ENCODE measurements at places on chromosomes 16 and 17.
A peak's percentile ranks its signal among the peaks of the same experiment; 100 is the strongest.

- DNase-seq: no peak
Observed at GRCh38 chr17:28466521-28467048, 6.9 kb upstream of the SLC13A2 start.

- DNase-seq: no peak
Observed at GRCh38 chr16:88437367-88437964, 15.6 kb upstream of the ZFPM1 start.

- no peak for DNase-seq
Observed at GRCh38 chr17:38732376-38733281, 2.5 kb downstream of the CISD3 start.

- DNase-seq: peak; percentile 75
Observed at GRCh38 chr17:46056800-46057304, 57.8 kb downstream of the STH start.

- DNase-seq: no peak
Observed at GRCh38 chr17:13418891-13419290, 182.8 kb downstream of the HS3ST3A1 start.

Data from AG10803 (cell line).